ENCODE measurements at places on chromosomes 2 and 18. TPM values are rescaled to one million over a fixed set of nuclear protein-coding genes. Genes with fewer than 3 reads are reported as not detected.

Gene ACKR3
- 1.3 TPM for total RNA-seq

DNA sequence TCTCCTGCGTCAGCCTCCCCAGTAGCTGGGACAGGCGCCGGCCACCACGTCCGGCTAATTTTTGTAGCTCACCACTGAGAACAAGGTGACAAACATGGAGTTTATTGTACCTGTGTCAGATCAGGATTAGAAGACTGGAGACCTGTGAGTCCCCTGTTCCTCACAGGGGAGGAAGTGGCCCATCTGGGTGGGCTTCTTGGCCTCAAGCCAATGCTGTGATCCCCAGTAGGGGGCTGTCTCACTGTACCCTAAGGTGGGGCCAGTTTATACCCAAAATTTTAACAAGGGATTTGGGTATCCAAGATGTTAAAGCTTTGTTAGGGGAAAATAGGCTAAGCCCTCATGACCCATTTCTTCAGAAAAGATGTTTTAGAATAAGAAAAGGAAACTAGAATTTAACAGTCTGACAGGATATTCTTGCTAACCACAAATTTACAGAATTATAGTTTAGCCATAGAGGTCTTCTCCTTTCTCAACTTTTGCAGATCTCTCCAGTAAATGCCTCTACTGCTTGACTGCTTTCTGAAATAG lies 16.3 kb downstream of the PCBP1 start:
- peak; percentile 47 for DNase-seq
- H3K27ac ChIP-seq = peak overlapping the region; percentile 97
- peak overlapping the region; percentile 78 for H3K4me3 ChIP-seq
- H3K27me3 ChIP-seq = no peaks in the 10 kb centered on the region
- H3K4me1 ChIP-seq = peaks cover 48% of the 10 kb centered on the region

DNA sequence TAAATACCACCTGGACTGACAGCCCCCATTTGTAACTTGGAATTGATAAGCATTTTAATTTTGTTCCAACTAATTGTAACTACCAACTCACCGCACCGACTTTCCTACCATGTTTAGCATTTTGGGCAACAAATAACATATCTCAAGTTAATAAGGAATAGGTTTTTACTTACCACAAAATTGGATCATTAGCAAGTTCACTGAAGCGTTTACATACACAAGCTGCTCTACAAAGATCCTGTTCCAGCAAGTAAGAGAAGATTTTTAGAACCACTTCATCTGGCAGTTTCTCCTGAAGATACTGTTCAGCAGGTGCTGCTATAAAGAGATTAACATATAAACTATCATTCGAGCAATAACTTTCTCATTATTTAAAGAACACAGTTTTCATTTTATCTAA lies 55.7 kb downstream of the MSH6 start:
- no peak overlapping the region for H3K4me3 ChIP-seq
- peaks cover 30% of the 10 kb centered on the region for H3K36me3 ChIP-seq
- H3K27me3 ChIP-seq = no peaks in the 10 kb centered on the region
- peaks cover 21% of the 10 kb centered on the region for H3K4me1 ChIP-seq

DNA sequence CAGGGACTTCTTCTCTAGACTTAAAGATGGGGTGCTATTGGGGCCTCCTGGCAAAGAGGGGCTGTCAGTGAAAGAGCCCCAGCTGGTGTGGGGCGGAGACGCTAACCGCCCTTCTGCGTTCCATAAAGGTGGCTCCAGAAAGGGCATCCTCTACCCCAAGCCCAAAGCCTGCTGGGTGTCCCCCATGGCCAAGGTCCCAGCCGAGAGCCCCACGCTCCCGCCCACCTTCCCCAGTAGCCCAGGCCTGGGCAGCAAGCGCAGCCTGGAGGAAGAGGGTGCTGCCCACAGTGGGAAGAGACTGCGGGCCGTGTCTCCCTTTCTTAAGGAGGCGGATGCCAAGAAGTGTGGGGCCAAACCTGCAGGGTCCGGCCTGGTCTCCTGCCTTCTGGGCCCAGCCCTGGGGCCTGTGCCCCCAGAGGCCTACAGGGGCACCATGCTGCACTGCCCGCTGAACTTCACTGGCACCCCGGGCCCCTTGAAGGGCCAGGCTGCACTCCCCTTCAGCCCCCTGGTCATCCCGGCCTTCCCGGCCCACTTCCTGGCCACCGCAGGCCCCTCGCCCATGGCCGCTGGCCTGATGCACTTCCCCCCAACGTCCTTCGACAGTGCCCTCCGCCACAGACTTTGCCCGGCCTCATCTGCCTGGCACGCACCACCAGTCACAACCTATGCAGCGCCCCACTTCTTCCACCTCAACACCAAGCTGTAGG lies 15.2 kb downstream of the ARID5A start:
- DNase-seq = no peak
- no peaks in the 10 kb centered on the region for H3K27me3 ChIP-seq
- no peak overlapping the region for H3K27ac ChIP-seq

Measured in activated naive CD8-positive, alpha-beta T cell treated with anti-CD3 and anti-CD28 coated beads for 36 hours (primary cell).